ELR (cell line): ENCODE measurements at places on chromosomes 1 and 21.

DNA sequence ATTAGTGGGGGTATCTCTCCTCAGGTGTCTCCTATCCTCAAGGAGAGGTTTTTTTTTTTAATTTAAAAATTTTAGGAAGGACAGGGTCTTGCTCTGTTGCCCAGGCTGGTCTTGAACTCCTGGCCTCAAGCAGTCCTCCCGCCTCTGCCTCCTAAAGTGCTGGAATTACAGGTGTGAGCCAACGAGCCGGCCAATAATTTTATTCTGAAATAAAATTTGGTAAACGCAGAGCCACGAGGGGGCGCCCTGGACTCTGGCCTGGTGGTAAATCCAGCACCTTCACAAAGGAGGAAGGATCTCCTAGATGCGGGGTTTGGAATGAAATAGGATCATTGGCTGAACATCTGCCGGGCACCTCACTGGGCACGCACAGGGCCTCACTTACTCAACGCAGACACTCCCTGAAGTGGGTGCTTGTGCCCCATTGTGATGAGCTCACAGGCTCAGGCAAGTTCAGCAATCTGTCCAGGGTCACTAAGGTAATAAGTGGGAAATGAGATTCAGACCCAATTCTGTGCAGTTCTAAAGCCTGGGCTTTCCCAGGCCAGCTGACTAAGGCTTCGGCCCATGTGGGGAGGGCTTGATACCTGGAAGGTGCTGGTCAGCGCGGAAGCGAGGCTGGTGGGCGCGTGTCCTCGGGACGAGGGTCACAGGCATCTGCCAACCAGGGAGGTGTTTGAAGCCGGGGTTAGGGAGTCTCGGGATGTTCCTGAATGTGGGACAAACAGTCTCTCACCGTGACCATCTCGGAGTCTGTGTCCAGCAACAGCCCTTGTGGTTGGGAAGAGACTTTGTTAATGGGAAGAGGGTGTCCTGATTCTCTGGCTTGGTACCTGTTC lies 32.7 kb upstream of the ETV3 start:
- DNase-seq, result peak; percentile 62

- no peak for DNase-seq
Observed at GRCh38 chr1:29055160-29055559, 68.5 kb downstream of the TMEM200B start.

GRCh38 chr1:230633469-230633868 lies 8.8 kb upstream of the COG2 start:
- no peak for DNase-seq

- DNase-seq, result no peak
Observed at GRCh38 chr1:1144122-1144842, 28.4 kb upstream of the C1orf159 start.

GRCh38 chr1:28102189-28102588 lies 13.8 kb upstream of the EYA3 start:
- no peak for DNase-seq

GRCh38 chr1:8154621-8155052 lies 128.5 kb upstream of the ERRFI1 start:
- peak; percentile 51 for DNase-seq

DNA sequence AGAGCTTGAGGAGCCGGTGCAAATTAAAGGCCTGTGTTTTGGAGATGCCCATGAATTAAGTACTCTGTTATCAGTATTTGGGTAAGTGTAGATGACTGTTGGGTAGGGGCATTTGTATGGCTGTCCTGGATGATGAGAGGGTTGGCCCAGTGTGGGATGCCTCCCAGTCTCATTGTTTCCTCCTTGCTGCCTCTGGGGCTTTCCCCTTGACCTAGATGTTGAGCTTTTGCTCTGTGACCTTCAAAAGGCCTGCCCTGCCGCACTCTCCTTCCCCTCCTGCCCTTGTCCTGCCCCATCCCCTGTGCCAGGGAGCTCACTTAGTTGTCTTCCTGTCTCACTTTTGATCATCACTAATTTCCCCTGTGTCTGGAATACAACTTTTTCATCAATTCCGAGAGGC lies 10.0 kb downstream of the GALNT2 start:
- DNase-seq, result no peak
